ENCODE measurements at places on chromosomes 2 and 18. TPM values are rescaled to one million over a fixed set of nuclear protein-coding genes. Genes with fewer than 3 reads are reported as not detected.

Gene CD8B
- 296 TPM for total RNA-seq

Gene IKZF2
- total RNA-seq, result 14.7 TPM

Gene STEAP3
- total RNA-seq, result 0.15 TPM

Gene ITGB1BP1
- 164 TPM for total RNA-seq

Gene SGPP2
- total RNA-seq, result 0.44 TPM

Gene LYPD1
- not detected for total RNA-seq

Gene FIGLA
- total RNA-seq, result not detected

Gene NDC80
- total RNA-seq, result 101 TPM

Gene DPYSL5
- not detected for total RNA-seq

Gene AAMP
- total RNA-seq, result 61.4 TPM

Gene SCYGR4
- total RNA-seq, result not detected

Gene DYTN
- total RNA-seq, result not detected

Gene ITPRIPL1
- 56.9 TPM for total RNA-seq

Gene ASB3
- 30.1 TPM for total RNA-seq

Gene LCT
- total RNA-seq, result 0.56 TPM

Gene CRACDL
- 0.18 TPM for total RNA-seq

Gene SERPINB12
- not detected for total RNA-seq

Gene CDH2
- total RNA-seq, result 0.14 TPM

Gene TSPYL6
- total RNA-seq, result not detected

Gene LIMS3
- total RNA-seq, result 0.63 TPM

Gene SNORC
- 1.4 TPM for total RNA-seq

Gene GDF7
- total RNA-seq, result not detected

Gene SRD5A2
- total RNA-seq, result not detected

Gene IL18R1
- 25.9 TPM for total RNA-seq

Gene FLACC1
- 0.98 TPM for total RNA-seq

Gene SCN3A
- not detected for total RNA-seq

Gene ACYP2
- total RNA-seq, result 9.9 TPM

Gene MC5R
- 0.12 TPM for total RNA-seq

Gene FOXD4L1
- total RNA-seq, result 0.47 TPM

Gene NLRC4
- not detected for total RNA-seq

Gene IL1F10
- not detected for total RNA-seq

Gene FSHR
- not detected for total RNA-seq

Gene DQX1
- 0.38 TPM for total RNA-seq

Gene KCNE4
- not detected for total RNA-seq

Gene TUBA4B
- total RNA-seq, result not detected

Gene CCDC74A
- total RNA-seq, result 4.6 TPM

Gene SIX2
- total RNA-seq, result not detected

Gene DOK1
- 47.1 TPM for total RNA-seq

Gene GEN1
- 40.0 TPM for total RNA-seq

Gene NYAP2
- not detected for total RNA-seq

Gene UNC80
- total RNA-seq, result not detected

Gene CD8B2
- 7.0 TPM for total RNA-seq

Gene DNAJB2
- total RNA-seq, result 48.2 TPM

Gene DCDC2C
- not detected for total RNA-seq

Gene PLCL1
- total RNA-seq, result 0.26 TPM

Gene LBX2
- total RNA-seq, result 1.3 TPM

Gene CHRNG
- not detected for total RNA-seq

Measured in activated CD8-positive, alpha-beta memory T cell treated with anti-CD3 and anti-CD28 coated beads, Interleukin-2, amount 10 ng/mL, durations not matched to agents 7 days and 5 days (primary cell).